AG08396 (cell line): ENCODE measurements at places on chromosomes 13 and 19.

GRCh38 chr13:60164234-60164889, 634 bp upstream of the DIAPH3 start:
- DNase-seq, result no peak

- peak; percentile 13 for DNase-seq
These were observed 22.0 kb downstream of the ITGBL1 start for GRCh38 chr13:101474419-101474957.

DNA sequence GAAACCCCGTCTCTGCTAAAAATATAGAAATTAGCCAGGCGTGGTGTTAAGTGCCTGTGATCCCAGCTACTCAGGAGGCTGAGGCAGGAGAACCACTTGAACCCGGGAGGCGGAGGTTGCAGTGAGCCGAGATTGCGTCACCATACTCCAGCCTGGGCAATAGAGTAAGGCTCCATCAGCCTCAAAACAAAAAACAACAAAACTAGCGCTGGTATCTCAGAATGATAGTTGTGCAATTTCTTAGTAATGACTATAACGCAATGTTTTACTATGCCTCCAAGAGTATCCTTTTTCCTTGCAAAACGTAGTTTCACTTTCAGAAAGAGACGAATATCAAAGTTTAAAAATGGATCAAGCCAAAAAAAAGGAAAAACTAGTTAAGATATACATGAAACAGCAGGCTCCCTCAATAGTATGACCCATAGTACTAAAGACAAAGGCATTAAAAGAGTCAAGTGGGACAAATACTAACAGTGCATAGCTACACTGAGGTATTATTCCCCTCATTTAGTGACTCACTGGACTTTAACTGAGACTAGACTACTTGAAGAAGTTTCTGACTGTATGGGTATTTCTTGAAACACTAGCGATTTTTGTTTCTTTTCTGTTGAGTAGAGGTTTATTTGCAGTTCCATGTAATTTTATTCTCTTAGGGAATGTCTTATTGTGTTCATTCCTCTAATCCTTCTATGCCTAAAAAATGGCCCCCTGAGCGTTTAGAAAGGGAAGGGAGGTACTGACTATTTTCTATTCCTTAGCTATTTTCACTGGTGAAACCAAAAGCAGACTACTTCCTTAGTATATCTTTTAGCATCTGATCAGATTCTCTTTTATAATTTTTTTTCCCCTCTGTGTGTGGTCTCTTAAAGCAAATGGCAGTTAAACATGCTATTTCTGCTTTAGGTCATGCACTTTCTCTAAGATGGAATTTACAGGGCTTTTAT, 10.4 kb upstream of the ITM2B start:
- DNase-seq, result no peak

DNA sequence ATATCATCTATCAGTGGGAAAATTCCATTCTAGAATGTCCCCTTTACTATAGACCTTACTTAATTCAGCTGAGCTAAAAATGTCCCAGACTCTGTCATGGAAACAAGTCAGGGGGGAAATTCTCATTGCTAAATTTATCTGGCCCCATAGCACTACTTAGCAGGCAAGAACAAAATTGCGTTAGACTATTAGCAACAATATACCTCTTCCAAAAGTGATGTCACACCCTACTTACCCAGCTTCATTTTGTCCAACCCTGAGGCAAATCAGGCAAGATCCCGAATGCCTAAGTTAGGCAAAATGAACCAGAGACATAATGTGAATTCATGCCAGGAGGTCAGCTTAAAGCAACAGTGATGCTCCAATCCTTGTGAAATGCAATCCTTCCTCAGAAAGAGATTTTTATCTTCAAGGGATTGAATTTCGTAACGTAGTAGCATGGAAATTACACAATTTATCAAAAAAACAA, 93.7 kb downstream of the FRY start:
- DNase-seq, result no peak

DNA sequence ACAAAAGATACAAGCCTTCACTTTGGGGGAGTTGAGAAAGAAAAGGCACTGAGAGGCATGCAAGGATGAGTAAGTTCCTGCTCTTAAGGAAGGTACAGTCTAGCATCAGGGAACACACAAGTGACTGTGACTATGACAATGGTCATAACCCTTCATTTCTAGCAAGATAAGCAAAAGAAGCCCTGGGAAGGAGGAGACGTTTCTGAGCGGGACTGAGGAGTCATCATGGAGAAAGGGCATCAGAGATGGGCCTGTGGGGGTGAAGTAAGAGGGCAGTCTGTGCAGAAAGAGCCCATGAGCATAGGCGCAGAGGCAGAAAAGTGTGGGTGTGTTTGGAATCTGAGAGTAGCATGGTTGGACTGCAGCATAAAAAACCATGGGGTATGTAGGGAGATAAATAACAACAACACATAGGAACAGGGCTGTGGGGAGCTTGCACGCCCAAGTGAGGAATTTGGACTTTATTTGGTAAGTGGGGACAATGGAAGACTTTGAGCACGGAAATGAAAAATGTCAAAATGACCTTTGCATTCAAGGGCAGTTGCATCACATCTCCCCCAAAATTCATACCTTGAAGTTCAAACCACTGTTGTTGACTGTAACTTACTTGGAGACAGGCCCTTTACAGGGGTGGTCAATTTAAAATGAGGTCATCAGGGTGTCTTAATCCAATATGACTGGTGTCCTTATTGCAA, 86.7 kb downstream of the MBNL2 start:
- no peak for DNase-seq

- DNase-seq, result no peak
These were observed 215.3 kb downstream of the ZIC5 start for GRCh38 chr13:99756281-99756680.

GRCh38 chr19:4664642-4665041, 5.5 kb downstream of the MYDGF start:
- no peak for DNase-seq

GRCh38 chr13:58056426-58056825, 424.9 kb downstream of the PCDH17 start:
- DNase-seq, result no peak

GRCh38 chr13:99985886-99986527, 4.4 kb downstream of the ZIC2 start:
- no peak for DNase-seq

DNA sequence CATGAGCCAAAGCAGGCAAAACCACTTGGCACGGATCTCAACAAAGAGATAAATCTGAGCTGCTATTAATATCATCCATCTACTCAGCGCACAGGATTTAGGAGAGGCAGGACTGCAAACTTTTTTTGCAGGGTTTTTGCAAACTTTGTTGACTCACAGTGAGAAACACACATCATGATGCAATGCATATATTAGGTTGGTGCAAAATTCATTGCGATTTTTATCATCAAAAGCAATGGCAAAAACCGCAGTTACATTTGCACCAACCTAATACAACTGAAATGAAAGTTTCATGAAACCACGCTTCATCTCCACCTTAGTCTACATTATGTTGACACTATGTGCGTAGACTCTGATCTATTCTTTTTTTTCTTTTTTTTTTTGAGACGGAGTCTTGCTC, 4.5 kb upstream of the NOVA2 start:
- no peak for DNase-seq

DNA sequence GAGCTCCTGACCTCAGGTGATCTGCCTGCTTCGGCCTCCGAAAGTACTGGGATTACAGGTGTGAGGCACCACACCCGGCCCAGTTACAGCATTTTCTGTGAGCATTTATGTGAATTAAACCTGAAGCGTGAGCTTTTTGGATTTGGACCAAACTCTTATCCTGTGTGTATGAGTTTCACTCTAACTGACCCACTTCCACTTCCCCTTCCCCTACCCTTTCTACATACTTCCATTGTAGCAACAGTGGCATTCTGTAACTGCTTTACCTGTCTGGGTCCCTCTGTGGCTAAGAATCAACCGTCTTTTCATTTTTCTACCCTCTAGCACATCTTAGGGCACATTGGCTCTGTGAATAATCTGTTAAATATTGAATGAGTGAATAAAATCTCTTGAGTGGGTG, 16.2 kb downstream of the FRY start:
- no peak for DNase-seq

DNA sequence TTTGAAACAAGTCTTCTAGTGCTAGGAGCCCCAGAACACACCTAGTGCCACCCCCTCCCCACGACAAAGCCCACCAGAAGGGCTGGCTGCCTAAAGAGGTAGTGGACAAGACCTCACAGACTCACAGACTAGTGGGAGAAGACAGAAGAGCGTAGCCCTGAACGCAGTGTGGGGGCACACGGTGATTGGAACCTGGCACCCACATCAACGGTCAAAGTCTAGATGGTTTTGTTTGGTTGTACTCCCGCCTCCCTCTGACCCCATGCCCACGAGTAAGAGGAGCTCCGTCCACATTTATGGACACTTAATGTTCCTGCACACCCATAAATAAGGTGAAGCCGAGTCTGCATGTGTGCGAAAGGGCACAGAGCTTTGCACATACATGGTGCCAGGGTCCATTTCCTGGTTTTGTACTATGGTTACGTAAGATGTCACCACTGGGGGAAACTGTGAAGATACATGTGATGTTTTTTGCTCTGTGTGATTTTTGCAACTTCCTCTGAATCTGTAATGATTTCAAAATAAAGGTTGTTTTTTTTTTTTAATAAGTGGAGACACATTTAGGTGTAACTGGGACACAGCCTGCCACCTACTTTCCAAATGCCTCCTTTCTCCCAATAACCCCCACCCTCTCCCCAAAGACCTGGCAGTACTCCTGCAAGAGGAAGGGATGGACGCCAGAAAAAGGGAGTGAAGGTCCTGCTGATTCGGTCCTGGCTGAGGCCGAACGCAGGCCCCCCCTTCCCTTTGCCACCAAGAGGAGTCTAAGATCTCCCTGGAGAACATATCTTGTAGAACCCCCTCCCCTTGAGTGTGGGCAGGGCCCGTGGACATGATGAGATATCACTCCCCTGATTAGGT, 72.8 kb downstream of the GNG7 start:
- no peak for DNase-seq

- DNase-seq, result peak; percentile 89
These were observed at the start of gene IZUMO1 for GRCh38 chr19:48746738-48747575. TSS of gene IZUMO1 (minus strand) at chr19:48746909. CDS start at chr19:48745859, 1,050 bp downstream.

GRCh38 chr19:54430306-54431254, 15.3 kb downstream of the TTYH1 start:
- peak; percentile 80 for DNase-seq

GRCh38 chr13:45207319-45207718, 6.5 kb upstream of the KCTD4 start:
- DNase-seq, result no peak

GRCh38 chr19:5078666-5079065, 109.8 kb downstream of the KDM4B start:
- DNase-seq, result no peak

DNA sequence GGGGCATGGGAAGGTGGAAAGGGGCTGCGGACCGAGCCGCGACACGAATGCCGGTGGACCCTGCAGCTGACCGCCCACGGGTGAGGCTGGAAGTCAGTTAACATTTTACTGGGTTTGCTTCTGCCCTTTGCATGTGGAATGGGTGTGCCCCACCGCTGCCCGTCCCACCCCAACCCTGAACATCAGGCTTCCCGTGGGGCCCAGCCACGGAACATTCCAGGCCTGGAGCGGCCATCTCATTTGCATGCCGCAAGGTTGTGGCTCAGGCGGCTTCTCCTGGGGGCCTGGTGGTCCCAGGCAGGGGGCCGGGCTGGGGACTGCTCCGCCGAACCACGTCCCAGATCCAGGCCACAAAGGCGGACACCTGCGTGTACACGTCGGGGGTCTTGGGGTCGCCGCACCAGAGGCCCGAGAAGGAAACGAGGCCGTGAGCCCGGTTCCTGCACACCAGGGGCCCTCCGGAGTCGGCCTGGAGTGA, 9.3 kb downstream of the FSTL3 start:
- no peak for DNase-seq
